ENCODE measurements at places on chromosomes 6 and 20. TPM values are rescaled to one million over a fixed set of nuclear protein-coding genes. Genes with fewer than 3 reads are reported as not detected.
A peak's percentile ranks its signal among the peaks of the same experiment; 100 is the strongest.

DNA sequence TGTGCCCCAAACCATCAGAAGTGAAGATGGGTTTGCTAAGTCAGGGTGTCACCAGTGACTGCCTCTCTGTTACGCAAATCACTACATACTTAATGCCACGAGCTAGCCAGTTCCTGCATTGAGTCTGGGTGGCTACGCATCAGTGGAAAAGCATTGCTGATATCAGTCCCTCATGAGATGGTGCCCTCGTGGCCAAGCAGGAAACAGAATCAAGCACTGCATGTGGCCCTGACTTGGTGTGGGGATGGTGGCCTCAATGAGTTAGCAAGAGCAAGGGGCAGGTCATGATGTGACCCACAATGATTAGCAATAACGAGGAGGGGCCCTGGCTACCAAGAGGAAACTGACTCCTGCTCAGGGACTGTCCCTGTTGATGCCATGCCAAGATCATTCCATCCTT lies 51.6 kb upstream of the FNDC1 start:
- no peak for DNase-seq

DEFB112 gene
- not detected for polyA plus RNA-seq

- DNase-seq = no peak
Observed at GRCh38 chr20:34876406-34877282, at the start of gene ACSS2. TSS of gene ACSS2 (plus strand) at chr20:34876612. CDS start at chr20:34876646, 34 bp downstream.

TRIM10 gene
- 0.44 TPM for polyA plus RNA-seq

GRCh38 chr20:23637282-23638221 lies at the start of gene CST3:
TSS of gene CST3 (minus strand) at chr20:23637955. CDS start at chr20:23637862, 93 bp downstream.
- DNase-seq = peak; percentile 84

HAO1 gene
- not detected for polyA plus RNA-seq

RBPJL gene
- polyA plus RNA-seq = not detected

GRCh38 chr20:7996898-7997297 lies 22.7 kb downstream of the TMX4 start:
- no peak for DNase-seq

DNA sequence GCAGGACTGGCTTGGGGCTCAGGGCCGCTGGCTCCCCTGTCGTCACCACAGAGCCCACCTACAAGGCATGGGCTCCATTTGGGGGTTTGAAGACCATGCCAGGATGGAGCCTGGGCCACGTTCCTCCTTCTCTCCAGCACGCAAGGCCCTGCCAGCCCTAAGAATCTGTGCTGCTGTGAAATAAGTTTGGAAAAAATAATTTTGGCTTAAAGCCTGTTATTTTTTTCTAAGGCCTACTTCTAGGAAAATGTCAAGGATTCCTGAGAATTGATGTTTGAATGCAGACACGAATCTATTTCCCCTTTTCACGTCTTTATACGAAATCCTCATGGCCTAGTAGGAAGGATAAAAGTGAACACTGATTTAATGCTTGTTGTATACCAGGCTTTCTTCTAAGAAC lies 107.5 kb downstream of the LRFN2 start:
- no peak for DNase-seq

DNA sequence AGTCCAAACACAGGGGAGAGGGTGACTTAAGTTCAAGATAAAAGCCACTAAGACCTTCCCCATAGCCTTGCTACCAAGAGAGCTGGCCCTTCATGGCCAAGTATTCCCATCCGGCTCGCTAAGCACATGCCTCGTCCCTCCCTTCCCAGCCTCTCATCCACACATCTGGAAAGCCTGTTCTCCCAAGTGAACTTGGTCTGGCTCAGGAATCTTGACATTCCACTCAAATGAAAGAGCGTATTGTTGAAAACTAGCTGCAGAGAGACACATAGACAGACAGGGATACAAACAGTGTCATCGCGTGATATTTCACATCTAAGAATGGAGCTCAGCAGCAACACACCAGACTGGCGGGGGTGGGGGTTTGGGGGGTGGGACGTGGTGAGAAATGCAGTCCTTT lies 182.8 kb upstream of the FOXQ1 start:
- DNase-seq = no peak

SNAP91 gene
- 0.63 TPM for polyA plus RNA-seq

GRCh38 chr6:42452171-42453030 lies 675 bp upstream of the TRERF1 start:
- peak; percentile 84 for DNase-seq

SLA2 gene
- polyA plus RNA-seq = 0.40 TPM

DNA sequence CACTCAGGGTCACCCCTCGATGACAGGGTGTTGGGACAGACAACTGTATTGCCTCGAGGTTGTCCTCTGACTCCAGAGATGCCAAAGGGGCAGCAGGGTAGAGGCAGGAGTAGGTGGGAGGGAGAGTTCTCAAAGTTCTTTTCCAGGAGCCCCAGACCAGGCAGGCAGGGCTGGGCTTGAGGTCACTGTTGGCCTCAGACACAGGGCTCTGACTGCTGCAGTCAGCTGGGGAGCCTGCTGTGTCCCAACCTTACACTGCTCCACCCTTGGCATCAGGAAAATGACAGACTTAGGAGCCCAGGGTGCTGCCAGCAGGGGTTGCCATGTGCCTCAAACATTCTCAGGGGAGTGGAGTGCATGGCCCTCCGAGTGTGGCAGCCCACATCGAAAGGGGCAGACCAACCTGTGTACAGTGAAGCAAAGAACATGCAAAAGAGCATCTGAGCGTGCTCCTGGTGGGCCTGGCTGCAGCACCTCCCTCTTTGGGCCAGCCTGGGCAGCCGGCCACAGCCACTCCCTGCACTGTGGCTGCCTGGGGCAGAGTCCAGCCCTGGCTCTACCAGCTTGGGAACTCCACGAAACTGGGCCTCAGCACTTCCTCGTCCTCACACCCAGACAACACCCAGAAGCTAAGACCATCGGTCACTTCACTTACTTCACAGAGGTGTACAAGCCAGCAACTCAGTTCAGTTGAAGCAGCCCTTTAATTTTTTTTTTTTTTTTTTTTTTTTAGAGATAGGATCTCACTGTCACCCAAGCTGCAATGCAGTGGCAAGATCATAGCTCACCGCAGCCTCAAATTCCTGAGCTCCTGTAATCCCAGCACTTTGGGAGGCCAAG lies 24.0 kb downstream of the C6orf132 start:
- DNase-seq = no peak

UST gene
- polyA plus RNA-seq = 11.3 TPM

DNA sequence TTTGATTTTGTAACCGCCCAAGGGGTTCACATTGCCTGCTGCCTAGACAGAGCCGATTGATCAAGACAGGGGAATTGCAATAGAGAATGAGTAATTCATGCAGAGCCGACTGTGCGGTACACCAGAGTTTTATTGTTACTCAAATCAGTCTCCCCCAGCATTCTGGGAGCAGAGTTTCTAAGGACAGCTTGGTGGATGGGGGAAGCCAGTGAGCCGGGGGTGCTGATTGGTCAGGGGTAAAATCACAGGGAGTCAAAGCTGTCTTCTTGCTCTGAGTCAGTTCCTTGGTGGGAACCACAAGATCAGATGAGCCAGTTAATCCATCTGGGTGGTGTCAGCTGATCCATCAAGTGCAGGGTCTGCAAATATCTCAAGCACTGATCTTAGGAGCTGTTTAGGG lies 60.0 kb upstream of the EZR start:
- no peak for DNase-seq

DNA sequence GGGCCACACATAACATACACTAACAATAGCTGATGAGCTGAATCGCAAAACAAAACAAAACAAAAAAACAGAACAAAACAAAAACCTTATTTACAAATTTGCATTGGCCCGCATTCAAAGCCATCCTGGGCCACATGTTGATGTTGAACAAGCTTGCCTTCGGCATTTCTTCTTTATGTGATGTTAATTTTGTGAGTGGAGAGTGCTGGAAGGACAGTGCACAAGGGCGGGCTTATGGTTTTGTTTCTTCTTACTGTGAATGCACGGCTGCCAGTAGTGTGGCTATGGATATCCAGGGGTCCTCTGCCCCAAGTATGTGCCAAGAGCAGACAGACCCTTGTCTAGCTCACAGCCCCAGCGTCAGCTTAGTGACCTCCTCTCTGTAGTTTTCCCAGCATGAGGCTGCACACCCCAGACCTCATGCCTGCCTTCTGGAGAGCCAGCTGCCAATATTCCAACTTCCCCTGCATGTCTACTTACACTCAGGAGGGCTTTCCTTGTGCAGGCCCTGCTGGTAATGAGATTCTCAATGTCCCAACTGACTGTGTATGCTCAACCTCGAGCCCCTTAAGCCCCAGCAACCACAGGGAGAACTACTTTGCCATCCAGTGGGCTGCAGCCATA lies 24.9 kb downstream of the ZNF292 start:
- DNase-seq = no peak

- DNase-seq = no peak
Observed at GRCh38 chr6:136424901-136425300, 125.3 kb downstream of the MAP7 start.

DNA sequence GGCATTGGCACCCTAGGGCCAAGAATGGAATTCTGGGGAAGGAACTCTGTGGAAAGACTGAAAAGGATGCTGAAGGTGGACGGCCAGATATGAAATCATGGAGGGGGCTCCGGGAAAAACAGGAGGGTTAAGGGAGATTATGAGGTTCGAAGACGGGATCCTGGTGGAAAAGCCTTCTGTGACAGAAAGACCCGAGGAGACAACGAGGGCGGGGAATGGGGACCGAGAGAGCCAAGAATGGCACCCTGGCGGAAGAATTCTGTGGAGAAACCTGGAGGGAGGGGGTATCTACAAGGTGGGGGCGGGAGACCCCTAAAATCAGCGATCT lies 426 bp downstream of the TRMT6 start:
- no peak for DNase-seq

VSX1 gene
- polyA plus RNA-seq = not detected

GRCh38 chr6:2765166-2765895 lies at the start of gene WRNIP1:
TSS of gene WRNIP1 (plus strand) at chr6:2765393. CDS start at chr6:2765623, 230 bp downstream.
- DNase-seq = peak; percentile 99

CALHM6 gene
- 5.1 TPM for polyA plus RNA-seq

GRCh38 chr6:117317261-117317660 lies 51.9 kb downstream of the VGLL2 start:
- peak; percentile 5 for DNase-seq

DNA sequence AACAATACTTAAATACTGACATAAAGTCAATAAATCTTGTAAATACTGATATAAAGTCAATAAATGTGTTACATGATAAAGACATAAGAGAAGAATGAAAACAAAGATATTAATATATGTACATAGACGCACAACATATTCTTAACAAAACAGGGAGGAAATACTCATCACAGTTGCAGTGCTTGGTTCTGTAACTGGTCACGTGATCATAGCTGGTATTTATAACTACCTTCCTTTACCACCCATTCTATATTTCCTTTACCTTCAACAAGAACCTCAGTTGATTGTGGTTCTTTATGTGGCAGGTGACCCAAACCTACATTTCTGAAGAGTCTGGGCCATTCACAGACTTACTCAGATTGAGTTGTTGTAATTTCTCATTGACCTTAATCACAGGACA lies 131.6 kb downstream of the SGK1 start:
- no peak for DNase-seq

Data from renal pelvis (tissue), 12 donors.